ENCODE measurements at places on chromosomes 16 and 17.

- no peaks in the 10 kb centered on the region for H3K4me1 ChIP-seq
- no peaks in the 10 kb centered on the region for H3K36me3 ChIP-seq
- H3K27me3 ChIP-seq: peaks cover 3% of the 10 kb centered on the region
- no peak overlapping the region for H3K27ac ChIP-seq
Observed at GRCh38 chr17:33888455-33888854, 366.6 kb upstream of the CCL2 start.

GRCh38 chr17:13393841-13394710 lies 207.7 kb downstream of the HS3ST3A1 start:
- H3K27me3 ChIP-seq: no peaks in the 10 kb centered on the region
- H3K27ac ChIP-seq: no peak overlapping the region
- DNase-seq: no peak
- no peaks in the 10 kb centered on the region for H3K4me1 ChIP-seq
- H3K36me3 ChIP-seq: no peaks in the 10 kb centered on the region

DNA sequence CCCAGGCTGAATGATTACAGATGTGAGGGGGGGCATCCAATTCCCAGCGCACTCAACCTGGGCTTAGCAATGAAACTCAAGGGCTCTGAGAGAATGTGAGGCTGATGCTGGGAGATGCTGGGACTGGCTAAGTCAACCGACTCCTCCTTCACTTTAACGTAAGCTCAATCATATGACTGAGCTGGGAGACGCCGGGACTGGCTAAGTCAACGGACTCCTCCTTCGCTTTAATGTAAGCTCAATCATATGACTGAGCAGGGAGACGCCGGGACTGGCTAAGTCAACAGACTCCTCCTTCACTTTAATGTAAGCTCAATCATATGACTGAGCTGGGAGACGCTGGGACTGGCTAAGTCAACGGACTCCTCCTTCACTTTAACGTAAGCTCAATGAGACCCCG lies 179.4 kb downstream of the VPS53 start:
- H3K4me1 ChIP-seq: peaks cover 15% of the 10 kb centered on the region
- no peaks in the 10 kb centered on the region for H3K36me3 ChIP-seq
- no peak for DNase-seq
- no peak overlapping the region for H3K4me3 ChIP-seq
- H3K27me3 ChIP-seq: no peaks in the 10 kb centered on the region

GRCh38 chr16:30724641-30725417 lies 23.4 kb upstream of the PHKG2 start:
- no peak overlapping the region for H3K4me3 ChIP-seq
- H3K27me3 ChIP-seq: no peaks in the 10 kb centered on the region
- no peak for DNase-seq
- H3K4me1 ChIP-seq: no peaks in the 10 kb centered on the region
- no peak overlapping the region for H3K27ac ChIP-seq

- H3K27ac ChIP-seq: no peak overlapping the region
- H3K27me3 ChIP-seq: no peaks in the 10 kb centered on the region
Observed at GRCh38 chr17:17663160-17664063, 17.8 kb upstream of the RAI1 start.

DNA sequence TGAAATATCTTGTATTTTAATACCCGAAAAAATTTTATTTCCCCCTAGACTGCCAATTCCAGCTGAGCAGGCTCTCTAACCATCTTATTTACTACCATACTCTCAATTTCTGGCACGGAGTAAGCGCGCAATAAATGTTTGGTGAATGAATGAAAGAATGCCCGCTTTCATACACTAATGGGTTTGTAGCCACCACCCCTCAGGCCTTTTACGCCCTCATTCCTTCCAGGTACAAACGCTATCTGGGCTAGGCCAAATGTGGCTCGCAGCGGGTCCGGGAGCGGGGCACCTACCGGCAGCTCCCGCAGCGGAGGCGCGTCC lies 536 bp upstream of the PLD2 start:
- peak overlapping the region; percentile 98 for H3K4me3 ChIP-seq
- H3K27me3 ChIP-seq: no peaks in the 10 kb centered on the region
- H3K27ac ChIP-seq: peak overlapping the region; percentile 27
- no peaks in the 10 kb centered on the region for H3K4me1 ChIP-seq
- DNase-seq: no peak

DNA sequence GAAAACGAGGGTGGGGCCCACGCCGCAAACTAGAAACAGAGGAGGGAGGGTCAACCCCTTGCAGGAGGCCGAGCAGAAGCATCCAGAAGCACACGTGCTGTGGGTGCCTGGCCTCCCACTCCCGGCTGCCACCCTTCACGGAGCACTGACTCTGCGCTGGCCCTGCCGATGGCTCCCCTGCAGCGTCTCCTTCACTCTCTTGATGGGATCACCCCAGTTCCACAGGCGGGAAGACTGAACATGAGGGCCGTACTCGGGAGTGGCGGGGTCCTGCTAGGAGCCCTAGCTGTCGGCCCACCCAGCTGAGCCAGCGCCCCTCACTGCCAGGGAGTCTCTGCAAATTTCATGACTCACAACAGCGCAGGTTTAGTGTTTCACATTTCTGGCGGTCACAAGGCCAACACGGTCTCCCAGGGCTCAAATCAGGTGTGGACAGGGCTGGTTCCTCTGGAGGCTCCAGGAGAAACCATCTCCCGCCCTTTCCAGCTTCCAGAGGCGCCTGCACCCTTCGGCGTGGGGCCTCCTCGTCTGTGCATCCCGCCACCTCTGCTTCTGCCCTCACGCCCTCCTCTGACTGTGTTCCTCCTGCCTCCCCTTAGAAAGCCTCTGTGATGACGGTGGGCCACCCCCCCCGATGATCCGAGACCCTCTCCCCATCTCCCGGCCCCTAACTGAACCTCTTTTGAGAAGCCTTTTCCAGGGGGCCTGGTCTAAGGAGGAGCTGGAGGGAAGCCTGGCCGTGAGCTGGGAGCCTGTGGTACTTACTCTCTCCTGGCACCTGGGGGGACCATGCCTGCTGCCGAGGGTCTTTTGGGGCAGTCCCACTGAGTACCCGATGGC lies 2.0 kb downstream of the PTX4 start:
- H3K27ac ChIP-seq: no peak overlapping the region
- H3K4me3 ChIP-seq: no peak overlapping the region
- H3K27me3 ChIP-seq: no peaks in the 10 kb centered on the region
- DNase-seq: no peak
- H3K4me1 ChIP-seq: no peaks in the 10 kb centered on the region
- H3K36me3 ChIP-seq: no peaks in the 10 kb centered on the region

- DNase-seq: no peak
- no peaks in the 10 kb centered on the region for H3K36me3 ChIP-seq
- no peaks in the 10 kb centered on the region for H3K27me3 ChIP-seq
- H3K4me3 ChIP-seq: no peak overlapping the region
Observed at GRCh38 chr16:52783616-52784015, 236.7 kb upstream of the TOX3 start.

DNA sequence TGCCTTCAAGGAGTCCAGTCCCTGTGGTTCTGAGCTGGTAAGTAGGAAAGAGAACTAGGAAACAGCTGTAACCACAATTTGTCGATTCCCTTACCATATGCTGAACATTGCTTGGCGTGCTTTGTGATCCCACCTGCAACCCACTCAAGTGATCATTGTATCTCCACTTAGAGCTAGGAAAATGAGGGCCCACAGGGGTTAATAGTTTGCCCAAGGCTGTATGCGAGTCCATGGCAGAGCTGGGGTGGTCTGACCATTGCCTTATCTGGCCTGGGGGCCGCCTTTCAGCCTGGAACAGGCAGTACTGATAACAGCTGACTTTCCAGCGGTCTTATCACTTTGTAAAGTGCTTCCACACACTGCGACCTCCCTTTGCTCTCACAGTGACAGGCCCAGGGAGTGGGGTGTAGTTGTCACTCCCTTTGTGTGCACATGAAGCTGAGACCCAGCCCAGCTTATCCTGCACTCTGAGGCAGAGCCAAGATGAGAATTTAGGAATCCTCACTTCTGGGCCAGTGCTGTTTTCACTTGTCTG lies 9.8 kb downstream of the MYL4 start:
- H3K36me3 ChIP-seq: no peaks in the 10 kb centered on the region
- peak overlapping the region; percentile 47 for H3K27ac ChIP-seq
- no peak overlapping the region for H3K4me3 ChIP-seq
- H3K27me3 ChIP-seq: no peaks in the 10 kb centered on the region
- no peak for DNase-seq

- H3K4me1 ChIP-seq: peaks cover 24% of the 10 kb centered on the region
- no peak overlapping the region for H3K4me3 ChIP-seq
- no peaks in the 10 kb centered on the region for H3K36me3 ChIP-seq
- H3K27ac ChIP-seq: no peak overlapping the region
- no peaks in the 10 kb centered on the region for H3K27me3 ChIP-seq
Observed at GRCh38 chr17:44359458-44360143, 4.1 kb downstream of the FAM171A2 start.

DNA sequence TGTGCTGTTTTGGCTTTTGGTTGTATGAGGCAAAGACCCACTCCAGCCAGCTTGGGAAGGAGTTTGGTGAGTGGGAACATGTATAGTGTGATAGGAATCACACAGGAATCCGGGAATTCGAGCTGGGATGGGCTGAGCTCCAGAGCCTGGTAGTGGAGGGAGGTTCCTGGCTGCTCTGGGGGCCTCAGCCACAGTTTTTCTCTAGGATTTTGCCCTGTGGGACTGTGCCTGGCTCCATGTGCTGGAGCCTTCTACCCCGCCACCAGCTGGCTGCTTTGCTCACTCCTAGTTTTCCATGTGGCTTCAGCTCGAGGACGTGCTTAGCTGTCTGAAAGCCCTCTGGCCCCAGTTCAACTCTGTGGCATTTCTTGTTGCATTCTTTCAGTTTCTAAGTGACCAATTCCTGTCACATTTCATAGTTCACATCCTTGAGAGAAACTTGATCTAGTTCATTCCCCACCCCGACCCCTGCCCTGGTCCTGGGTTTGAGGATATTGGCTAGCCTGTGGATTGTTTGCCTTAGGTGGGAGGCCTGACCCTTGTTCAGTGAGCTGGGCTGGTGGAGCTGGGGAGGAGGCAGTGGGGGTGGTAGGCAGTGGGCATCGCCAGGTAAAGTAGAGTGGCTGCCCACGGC lies 5.0 kb downstream of the SEC14L1 start:
- peak; percentile 71 for DNase-seq
- no peaks in the 10 kb centered on the region for H3K36me3 ChIP-seq
- H3K27me3 ChIP-seq: no peaks in the 10 kb centered on the region
- no peak overlapping the region for H3K4me3 ChIP-seq
- peak overlapping the region; percentile 62 for H3K27ac ChIP-seq

DNA sequence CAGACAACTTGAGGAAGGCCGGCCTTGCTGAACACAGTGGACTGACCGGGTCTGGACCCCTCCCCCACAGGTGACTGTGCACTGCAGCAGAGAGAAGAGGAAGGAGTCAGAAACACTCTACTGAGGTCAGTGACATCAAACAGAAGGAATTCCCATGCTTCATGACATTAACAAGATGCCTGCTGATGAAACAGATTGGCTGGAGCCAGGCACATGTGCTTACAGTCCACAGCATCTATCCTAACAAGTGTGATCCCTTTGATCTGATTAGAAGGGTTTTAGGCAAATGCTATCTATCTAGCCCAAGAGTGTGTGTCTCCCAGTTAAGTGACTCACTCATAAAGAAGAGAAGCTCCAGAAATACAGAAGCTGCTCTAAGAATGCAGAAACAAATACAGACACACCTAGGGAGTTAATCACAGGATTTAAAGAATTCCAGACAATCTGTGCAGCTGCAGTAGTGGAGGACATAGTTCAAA lies 90.2 kb downstream of the SYCE1L start:
- DNase-seq: peak; percentile 67
- H3K27ac ChIP-seq: peak overlapping the region; percentile 48
- peaks cover 22% of the 10 kb centered on the region for H3K4me1 ChIP-seq
- no peaks in the 10 kb centered on the region for H3K36me3 ChIP-seq

- H3K36me3 ChIP-seq: no peaks in the 10 kb centered on the region
- no peak overlapping the region for H3K4me3 ChIP-seq
- H3K4me1 ChIP-seq: peaks cover 10% of the 10 kb centered on the region
- no peaks in the 10 kb centered on the region for H3K27me3 ChIP-seq
Observed at GRCh38 chr16:17474037-17474436, 3.3 kb upstream of the XYLT1 start.
